Activated CD4-positive, alpha-beta T cell treated with anti-CD3 and anti-CD28 coated beads for 36 hours (primary cell): ENCODE measurements at places on chromosomes 2 and 18. TPM values are rescaled to one million over a fixed set of nuclear protein-coding genes. Genes with fewer than 3 reads are reported as not detected.
A peak's percentile ranks its signal among the peaks of the same experiment; 100 is the strongest.

Gene TWIST2
- total RNA-seq: not detected

Gene TMEM163
- total RNA-seq: not detected

DNA sequence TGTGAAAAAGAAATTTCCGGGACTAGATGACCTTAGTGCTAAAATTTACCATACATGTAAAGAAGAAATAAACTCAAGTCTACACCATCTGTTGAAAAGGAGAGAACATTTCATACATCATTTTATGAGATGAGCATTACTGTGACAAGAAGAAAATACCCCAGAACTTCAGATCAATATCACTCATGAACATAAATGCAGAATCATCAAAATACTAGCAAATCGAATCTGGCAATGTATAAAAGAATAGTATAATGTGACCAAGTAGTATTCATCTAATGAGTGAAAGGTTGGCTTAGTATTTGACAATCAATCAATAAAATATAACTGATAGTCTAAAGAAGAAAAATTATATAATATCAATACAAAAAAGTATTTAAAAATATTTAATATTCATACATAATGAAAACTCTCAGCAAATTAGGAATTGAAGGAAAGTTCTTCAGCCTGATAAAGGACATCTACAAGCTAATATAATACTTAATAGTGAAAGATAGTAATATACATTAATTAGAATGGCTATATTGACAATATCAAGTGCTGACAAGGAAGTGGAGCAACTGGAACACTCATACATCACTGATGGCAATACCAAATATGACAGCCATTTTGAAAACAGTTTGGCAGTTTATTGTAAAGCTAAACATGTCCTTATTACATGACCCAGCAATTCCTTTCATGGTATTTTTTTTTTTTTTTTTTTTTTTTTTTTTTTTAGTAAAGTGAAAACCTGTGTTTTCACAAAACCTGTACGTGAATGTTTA lies 231.4 kb upstream of the ZEB2 start:
- H3K27me3 ChIP-seq: peaks cover 2% of the 10 kb centered on the region
- no peak for DNase-seq
- H3K27ac ChIP-seq: no peak overlapping the region
- H3K4me3 ChIP-seq: no peak overlapping the region

DNA sequence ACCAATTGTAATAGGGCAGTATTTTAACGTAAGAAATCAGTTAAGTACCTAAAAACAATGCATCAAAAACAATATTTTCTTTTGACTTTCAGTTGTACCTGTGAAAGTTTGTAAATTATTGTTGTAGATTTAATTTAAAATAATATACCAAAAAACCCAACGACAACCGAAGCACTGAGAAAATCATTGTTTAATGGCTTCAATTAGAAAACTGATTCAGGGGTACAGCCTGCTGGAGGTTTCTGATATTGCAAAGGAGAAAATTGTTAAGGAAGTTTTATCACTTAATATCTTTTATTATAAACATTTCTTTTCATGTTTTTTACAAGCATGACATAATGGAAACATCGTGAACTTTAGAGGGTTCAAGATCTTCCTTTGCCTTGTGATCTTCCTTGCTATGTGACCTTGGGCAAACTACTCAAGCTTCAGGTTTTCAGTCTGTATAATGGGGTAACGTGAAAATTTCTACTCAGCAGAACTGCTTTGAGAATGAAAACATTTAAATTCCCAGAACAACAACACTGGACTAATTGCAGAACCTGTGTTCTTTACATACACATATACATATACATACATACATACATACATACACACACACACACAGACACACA lies 76.3 kb upstream of the GLS start:
- no peaks in the 10 kb centered on the region for H3K27me3 ChIP-seq
- no peak for DNase-seq
- no peak overlapping the region for H3K27ac ChIP-seq
- peaks cover 14% of the 10 kb centered on the region for H3K4me1 ChIP-seq

DNA sequence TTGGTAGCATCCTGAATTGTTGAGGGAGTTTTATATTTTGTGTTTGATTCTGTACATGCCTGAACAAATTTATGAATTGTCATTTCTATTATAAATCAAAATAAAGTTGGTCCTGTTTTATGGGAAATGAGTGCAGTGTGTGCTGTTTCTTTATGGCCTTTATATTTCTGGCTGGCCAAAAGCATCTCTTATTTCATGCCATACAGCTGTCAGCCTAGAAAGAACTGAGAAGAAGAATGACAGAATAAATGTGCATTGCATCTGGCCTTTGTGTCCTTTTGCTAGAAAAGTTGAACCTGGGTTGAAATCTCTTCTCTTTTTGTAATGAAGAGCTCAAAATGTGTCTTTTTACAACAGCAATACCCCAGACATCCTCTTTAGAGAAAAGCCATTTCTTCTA lies 474.7 kb upstream of the LRATD1 start:
- no peak overlapping the region for H3K4me3 ChIP-seq
- H3K27me3 ChIP-seq: no peaks in the 10 kb centered on the region
- no peaks in the 10 kb centered on the region for H3K4me1 ChIP-seq

- no peak for DNase-seq
- no peaks in the 10 kb centered on the region for H3K27me3 ChIP-seq
- H3K4me1 ChIP-seq: peaks cover 43% of the 10 kb centered on the region
- no peak overlapping the region for H3K27ac ChIP-seq
Observed at GRCh38 chr2:28355521-28356094, 37.0 kb upstream of the FOSL2 start.

DNA sequence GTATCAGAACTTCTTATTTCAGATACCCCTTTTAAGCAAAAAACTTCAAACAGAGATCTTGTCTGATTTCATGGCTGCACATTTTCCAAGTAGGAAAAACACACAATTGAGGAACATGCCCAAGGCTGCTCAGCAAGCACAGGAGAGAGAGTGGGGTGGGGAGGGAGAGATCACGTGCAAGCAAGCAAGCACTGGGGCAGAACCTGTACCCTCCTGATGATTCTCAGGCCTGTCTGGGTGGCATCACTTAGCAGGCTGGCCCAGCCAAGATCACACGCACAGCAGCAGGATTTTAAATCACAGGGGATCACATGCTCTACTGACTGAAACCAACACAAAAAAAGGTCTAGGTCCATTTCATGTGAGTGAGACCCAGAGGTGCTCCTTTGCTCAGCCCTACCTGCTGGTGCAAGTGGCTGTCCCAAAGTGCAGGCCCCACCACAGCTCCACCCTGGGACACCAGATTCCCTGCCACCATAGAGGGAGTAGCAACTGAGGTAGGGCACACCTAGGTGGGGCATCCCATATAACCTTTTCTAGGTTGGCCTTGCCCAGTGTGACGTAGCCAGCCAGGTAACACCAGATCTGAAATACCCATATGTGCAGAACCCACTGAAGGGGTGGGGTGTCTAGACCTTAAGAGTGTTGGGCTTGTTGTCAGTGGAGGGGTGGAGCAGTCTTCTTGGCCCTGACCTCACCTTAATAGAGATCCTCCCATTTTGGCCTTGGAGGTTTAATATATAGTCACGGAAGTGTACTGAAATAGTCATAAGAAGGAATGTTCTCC lies 1.8 kb upstream of the LYPD6B start:
- no peaks in the 10 kb centered on the region for H3K36me3 ChIP-seq
- no peak for DNase-seq
- H3K27ac ChIP-seq: no peak overlapping the region
- no peaks in the 10 kb centered on the region for H3K4me1 ChIP-seq
- H3K27me3 ChIP-seq: peaks cover 47% of the 10 kb centered on the region
- H3K4me3 ChIP-seq: no peak overlapping the region

- H3K27ac ChIP-seq: peak overlapping the region; percentile 47
- peaks cover 73% of the 10 kb centered on the region for H3K36me3 ChIP-seq
- H3K27me3 ChIP-seq: no peaks in the 10 kb centered on the region
- peaks cover 64% of the 10 kb centered on the region for H3K4me1 ChIP-seq
- peak; percentile 11 for DNase-seq
Observed at GRCh38 chr2:206031950-206032567, 53.9 kb downstream of the INO80D start.
